ENCODE measurements at places on chromosomes 11 and 22.

DNA sequence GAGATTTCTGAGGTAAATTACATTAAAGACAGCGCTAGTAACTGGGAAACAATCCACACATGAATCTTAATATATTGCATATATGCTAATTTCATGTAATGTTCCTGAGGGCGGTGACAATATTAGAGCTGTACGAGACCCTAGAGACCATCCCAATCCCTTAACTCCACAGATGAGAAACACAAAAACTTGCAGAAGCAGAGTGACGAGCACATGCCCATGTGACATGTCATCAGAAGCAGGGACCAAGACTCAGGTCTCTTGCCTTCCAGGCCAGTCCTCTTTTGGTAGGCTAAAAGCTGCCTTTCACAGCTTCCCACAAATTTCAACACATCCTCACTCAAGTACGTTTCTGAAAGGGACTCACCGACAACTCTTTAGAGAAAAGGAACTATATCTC, 11.8 kb downstream of the MAPK1 start:
- peak; percentile 65 for DNase-seq

DNA sequence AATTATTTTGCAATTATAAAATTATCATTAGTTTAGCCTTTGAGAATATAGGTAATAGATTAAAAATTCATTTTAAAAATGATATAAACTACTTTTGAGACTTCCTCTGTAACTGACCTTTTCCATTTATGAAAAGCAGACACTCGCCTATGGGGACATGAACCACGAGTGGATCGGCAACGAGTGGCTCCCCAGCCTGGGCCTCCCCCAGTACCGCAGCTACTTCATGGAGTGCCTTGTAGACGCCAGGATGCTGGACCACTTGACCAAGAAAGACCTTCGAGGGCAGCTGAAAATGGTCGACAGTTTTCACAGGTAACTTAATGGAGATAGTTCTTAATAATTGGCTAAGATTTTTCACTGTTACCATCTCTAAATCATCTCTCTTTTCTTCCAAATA, 26.3 kb upstream of the CTTN start:
- DNase-seq, result no peak

GRCh38 chr11:91786097-91786496, 438.5 kb upstream of the FAT3 start:
- DNase-seq, result no peak

DNA sequence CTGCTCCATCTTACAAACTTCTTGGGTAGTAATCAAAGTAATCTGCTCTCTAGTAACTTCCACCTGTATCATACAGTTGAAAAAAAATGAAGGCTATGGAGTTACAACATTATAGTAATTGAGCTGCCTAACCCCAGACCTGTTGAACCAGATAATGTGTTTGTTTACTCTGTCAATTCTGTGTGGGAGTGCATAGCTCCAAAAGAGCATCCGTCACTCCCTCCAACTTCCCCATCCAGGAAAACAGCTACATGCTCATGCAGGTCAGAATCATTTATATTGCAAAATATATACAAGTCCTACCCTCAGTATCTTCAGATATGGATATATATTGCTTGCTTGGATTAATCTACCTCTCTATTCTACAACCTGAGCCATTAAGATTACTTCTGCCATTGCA, 244.0 kb upstream of the ANO5 start:
- DNase-seq, result no peak

DNA sequence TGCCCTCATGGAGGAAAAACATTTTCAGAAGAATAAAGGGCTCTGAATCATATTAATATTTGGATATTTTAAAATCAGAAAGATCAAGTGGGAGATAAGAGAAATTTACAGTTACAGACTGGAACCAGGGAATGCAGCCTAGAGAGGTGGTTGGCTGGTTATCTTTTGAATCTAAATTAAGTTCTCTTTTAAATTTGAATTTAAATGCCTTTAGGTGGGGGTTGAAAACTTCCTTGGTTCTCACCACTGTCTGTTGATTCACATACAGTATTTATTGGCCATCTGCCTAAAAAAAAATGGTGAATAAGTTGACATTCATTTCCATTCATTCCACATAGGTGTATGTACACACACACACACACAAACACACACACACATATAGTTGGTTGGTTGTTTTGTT, 35.7 kb upstream of the PTPRJ start:
- no peak for DNase-seq

DNA sequence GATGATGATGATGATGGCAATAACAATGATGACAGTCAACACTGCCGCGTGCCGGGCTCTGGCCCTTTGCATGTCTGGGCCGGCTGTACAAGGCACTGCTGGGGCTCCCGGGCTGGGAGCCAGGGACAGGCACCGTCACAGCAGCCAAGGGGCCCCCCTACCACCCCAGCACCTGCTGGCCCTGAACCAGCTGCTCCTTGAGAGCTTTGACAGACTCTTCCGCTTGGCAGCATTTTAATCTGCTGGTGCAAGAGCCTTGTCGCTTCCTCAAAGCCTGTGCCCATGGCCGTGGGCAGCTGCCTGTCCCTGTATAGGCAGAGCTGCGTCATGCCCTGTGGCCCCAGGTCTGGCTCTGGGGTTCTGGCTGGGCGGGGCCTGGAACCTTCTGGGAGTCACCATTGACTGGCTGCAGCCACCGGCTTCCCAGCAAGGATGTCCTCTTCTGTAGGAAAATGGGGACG, 12.9 kb upstream of the MUC6 start:
- no peak for DNase-seq

- no peak for DNase-seq
These were observed 18.8 kb downstream of the MUC5B start for GRCh38 chr11:1241706-1242105.

DNA sequence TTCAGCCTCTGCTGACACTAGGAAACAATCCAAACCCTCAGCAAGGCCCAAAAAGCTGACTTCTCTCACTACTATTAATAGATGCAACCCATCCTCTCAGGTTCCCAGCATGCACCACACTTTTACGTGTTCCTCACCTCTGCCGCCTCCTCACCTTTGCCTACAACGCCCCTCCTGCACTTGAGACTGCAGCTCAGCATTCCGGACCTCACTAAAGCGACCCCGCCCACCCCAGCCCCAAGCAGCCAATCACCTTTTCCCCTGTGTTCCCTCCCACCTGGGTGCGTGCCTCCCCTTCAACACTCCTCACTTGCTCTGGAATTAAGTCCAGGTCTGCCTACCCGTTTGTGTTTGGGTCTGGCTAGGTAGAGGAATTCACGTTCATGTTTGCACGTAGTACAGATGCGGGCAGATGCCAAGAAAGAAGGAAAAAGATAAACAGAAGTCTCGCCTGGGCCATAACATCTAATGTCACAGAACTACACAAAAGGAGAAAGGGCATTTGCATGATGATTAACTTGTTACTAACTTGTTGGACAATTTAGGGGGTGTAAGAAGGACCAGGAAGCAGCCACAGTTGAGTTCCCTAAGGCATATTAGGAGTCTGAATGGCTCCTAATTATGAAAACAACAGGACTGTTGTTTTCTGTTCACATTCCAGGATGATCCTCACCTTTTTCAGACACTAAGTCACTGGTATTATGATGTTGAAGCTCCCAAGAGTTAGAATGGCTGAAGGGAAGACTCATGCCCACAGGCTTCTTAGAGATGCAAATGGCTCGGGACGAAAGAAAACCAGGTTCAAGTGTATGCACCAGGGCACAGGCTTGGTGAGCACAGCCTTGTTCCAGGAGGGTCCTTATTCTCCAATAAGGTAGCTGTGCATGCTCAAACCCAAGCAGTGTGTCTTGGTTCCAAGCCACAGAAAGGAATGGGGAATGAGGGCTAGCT, 102.2 kb downstream of the MICAL3 start:
- DNase-seq, result no peak

DNA sequence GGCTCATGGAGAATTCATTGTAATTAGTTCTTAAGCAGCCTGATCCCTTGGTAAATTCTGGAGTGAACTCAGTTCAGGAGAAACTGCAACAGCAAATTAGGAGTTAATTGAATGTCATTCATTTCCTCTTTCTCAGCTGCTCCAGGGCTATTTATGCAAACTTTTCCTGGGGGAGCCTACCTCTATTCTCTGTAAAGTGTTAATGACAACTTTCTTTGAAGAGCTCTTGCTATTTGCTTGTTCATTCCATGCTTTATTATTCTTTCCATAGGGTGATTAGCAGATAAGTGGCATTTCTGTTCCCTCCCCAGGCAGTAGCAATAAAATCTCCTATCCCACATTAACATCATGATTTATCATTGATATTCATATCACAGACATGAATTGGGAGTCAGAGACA, 267.6 kb upstream of the DDI1 start:
- DNase-seq, result no peak

- DNase-seq, result no peak
These were observed 3.8 kb upstream of the MMP7 start for GRCh38 chr11:102534261-102534872.

GRCh38 chr22:48394787-48395186, 1432.9 kb downstream of the BRD1 start:
- DNase-seq, result no peak

GRCh38 chr11:66934950-66935779, 23.0 kb downstream of the PC start:
- DNase-seq, result peak; percentile 83

DNA sequence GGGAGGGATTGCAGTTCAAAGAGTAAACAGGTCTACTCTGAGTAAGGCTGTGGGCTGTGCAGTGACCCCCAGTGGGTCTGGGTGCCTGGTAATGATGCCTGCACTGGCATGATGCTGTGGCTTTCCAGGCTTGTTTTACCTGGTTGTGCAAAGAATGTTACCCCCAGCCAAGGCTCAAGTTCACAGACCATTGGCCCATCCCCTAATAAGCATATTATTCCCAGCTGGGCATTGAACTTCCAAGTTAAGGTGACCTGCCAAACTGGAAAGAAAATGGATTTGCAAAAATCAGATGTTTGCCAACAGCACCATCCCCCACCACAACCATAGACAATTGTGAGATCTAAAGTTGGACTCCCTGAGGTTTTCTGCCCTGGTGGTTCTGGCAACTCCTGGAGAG, 7.9 kb upstream of the EHF start:
- no peak for DNase-seq

DNA sequence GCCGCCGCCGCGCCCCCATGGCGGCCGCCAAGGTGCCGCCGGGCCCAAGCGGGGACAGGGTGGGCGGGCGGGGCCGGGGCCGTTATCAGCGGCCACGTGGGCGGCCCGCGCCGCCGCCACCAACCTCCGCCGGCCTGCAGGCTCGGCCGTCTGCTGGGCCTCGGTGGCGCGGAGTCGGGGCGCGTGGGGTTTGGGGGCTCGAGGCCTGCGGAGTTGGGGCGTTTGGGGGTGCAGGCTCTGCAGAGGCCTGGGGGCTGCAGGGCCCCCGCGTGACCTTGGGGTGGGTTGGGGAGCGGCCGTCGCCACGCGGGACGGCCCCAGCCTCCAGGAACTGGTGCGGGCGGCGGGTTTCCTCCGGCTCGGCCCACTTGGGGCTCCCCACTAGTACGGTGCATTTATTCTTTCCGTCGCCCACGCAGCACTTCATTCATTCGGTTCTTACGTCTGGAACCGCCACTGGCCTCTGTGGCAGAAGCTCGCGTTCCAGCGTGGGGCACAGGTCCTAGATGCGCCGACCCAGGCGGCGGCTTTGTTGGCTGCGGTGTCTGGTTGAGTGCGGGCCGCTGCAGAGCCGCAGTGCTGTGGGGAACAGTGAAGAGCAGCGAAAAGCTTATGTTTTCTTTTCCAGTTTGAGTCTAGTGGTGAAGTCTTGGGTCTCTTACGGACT, 740 bp upstream of the TRMT2A start:
- DNase-seq, result peak; percentile 32

DNA sequence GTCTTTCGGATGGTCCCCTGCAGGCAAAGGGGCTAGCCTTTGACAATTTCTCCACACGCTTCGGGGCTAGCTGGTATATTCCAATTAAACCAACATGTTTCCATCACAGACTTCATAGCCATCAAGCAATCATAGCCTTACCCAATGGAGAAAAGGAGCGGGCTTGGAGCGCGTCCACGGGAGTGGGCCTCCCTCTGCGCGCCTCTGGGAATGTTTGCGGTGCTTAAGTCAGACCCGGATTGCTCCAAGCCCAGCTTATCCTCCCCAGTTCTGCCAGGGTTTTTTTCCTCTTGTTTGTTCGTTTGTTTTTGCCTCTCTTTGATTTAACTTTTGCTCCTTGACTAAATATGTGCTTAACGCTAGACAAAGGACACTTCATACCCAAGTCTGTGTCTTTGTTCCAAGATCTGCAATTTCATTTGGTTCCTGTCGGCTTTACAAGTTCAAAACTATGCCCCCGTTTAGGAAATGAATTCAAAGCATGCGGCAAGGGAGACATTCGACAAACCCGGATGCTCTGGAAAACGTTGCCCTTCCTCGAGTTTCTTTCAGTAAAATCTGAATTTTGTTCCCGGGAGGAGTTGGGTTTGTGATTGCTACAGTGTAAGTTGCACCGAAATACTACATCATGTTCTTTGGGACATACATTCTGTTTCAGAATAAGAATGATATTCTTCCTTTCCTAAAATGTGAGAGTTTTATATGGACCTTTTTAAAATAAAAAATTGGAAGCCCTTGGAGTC, 1.0 kb upstream of the GLB1L2 start:
- no peak for DNase-seq

GRCh38 chr11:76296731-76297542, 84.0 kb downstream of the THAP12 start:
- no peak for DNase-seq

All from MV-4-11 (cell line).